Dermis microvascular lymphatic vessel endothelial cell (primary cell): ENCODE measurements at places on chromosomes 4 and X. TPM values are rescaled to one million over a fixed set of nuclear protein-coding genes. Genes with fewer than 3 reads are reported as not detected.

GRCh38 chr4:44157611-44158277 is 290.9 kb downstream of the KCTD8 start:
- DNase-seq, result peak; percentile 80

DNA sequence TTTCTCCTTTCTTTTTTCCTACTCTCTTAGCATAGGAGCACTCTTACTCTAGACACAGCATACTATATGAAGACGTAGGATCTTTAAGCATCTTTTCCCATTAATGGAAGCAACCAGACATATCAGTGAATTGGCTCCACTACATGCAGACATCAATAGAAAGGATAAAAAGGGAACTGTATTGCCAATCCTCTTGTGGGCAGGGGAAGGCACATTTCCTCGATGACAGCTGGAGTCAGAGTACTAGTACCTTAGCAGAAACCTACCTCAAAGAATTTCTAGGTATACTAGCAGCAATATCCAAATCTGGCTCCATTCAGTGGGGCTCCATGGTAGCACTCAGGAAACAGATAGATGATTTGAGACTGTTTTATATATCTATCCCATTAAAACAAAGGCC is 20.1 kb downstream of the CYBB start:
- no peak for DNase-seq

GRCh38 chr4:2803624-2804448 is 11.0 kb downstream of the SH3BP2 start:
- DNase-seq, result no peak

- no peak for DNase-seq
Measured at GRCh38 chr4:65983061-65983460, 312.8 kb upstream of the EPHA5 start.

DNA sequence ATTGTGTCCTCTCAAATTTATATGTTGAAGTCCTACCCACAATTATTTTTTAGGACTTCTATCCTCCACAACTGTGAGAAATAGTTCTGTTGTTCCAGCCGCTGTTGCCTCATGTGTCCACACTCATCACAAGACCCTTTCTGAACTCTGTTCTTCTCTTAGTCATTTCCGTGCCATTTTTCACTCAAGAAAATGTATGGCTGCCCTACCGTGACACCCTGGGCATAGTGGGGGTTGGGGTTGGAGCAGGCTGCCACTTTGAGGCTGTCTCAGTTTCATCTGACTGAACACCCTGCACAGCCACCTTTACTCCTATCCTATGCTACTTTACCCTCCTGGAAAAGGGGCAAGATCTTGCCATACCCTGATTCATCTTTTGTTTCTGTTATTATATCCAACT is 319.1 kb downstream of the TENM3 start:
- no peak for DNase-seq

DNA sequence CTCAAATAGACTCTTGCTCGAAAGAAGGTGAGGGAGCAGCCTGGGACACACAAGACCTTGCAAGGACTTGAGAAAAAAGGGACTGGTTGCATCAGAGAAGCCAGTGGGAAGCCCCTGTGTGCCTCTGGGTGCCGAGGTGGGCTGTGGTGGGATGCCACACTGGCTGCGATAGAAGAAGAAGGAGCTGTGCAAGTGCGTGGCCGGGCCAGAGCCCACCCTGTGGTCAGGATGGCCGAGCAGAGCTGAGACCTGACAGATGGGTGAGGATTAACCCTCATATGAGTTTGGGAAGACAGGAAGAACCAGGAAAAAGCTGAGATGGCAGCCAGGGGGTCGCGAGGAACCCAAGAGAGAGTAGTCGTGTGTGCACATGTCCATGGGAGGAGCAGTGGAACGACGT is 44.6 kb upstream of the HGFAC start:
- no peak for DNase-seq

- peak; percentile 58 for DNase-seq
Measured at GRCh38 chr4:25223802-25224375, 9.9 kb upstream of the PI4K2B start.

- no peak for DNase-seq
Measured at GRCh38 chrX:72351606-72352334, 46.1 kb upstream of the CITED1 start.

Gene VEGFC
- total RNA-seq, result 0.76 and 0.77 TPM in 2 replicates

Gene ARHGAP10
- total RNA-seq, result 4.8 and 9.1 TPM in 2 replicates

Gene SLC49A3
- total RNA-seq, result 4.4 and 9.7 TPM in 2 replicates

Gene RIPPLY1
- total RNA-seq, result not detected in 2 replicates

Gene HCCS
- 16.2 and 20.1 TPM in 2 replicates for total RNA-seq
